ENCODE measurements at places on chromosomes 1 and 21. TPM values are rescaled to one million over a fixed set of nuclear protein-coding genes. Genes with fewer than 3 reads are reported as not detected.

- H3K36me3 ChIP-seq = no peaks in the 10 kb centered on the region
- no peak overlapping the region for H3K27ac ChIP-seq
These were observed 481.7 kb upstream of the NR5A2 start for GRCh38 chr1:199545780-199546179.

DNA sequence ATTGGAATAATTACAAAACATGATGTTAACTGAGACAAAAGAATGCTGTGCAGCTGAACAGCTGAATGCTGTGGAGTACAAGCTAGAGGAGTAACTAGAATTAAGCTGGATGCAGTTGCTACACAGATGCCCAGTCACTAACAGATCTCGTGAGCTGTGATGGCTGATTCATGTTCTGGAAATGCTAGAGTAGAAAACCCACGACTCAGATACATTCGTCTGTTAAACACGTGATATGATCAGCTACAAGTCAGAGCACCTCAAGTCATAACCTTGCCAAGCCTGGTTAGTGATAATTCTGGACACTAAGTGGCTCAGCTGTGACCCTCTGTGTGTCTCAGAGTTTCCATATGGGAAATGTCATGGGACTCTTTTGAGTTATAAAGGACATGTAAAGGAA, 89.7 kb upstream of the ESRRG start:
- no peaks in the 10 kb centered on the region for H3K36me3 ChIP-seq
- H3K4me3 ChIP-seq = no peak overlapping the region
- no peaks in the 10 kb centered on the region for H3K4me1 ChIP-seq

DNA sequence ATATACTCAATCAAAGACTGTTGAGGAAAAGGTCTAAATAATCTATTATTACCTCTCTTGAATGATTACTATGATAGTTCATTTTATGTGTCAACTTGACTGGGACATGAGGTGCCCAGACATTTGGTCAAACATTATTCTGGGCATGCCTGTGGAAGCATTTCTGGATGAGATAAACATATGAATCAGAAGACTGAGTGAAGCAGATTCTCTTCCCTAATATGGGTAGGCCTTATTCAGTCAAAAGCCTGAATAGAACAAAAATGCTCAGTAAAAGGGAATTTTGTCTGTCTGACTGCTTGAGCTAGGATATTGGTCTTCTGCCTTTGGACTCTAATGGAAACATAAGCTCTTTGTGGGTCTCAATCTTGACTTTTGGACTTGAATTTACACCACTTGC, 73.3 kb upstream of the SOX13 start:
- DNase-seq = no peak
- H3K27ac ChIP-seq = no peak overlapping the region
- no peaks in the 10 kb centered on the region for H3K4me1 ChIP-seq
- H3K4me3 ChIP-seq = no peak overlapping the region
- H3K36me3 ChIP-seq = no peaks in the 10 kb centered on the region

GRCh38 chr1:20896826-20897225, 109.7 kb upstream of the HP1BP3 start:
- H3K4me1 ChIP-seq = no peaks in the 10 kb centered on the region
- H3K4me3 ChIP-seq = no peak overlapping the region
- no peaks in the 10 kb centered on the region for H3K36me3 ChIP-seq
- H3K27ac ChIP-seq = no peak overlapping the region
- no peak for DNase-seq

GRCh38 chr1:87872189-87872588, 543.5 kb downstream of the LMO4 start:
- no peak for DNase-seq
- H3K4me1 ChIP-seq = peaks cover 10% of the 10 kb centered on the region
- H3K36me3 ChIP-seq = no peaks in the 10 kb centered on the region
- H3K27ac ChIP-seq = peak overlapping the region; percentile 70
- no peak overlapping the region for H3K4me3 ChIP-seq

DNA sequence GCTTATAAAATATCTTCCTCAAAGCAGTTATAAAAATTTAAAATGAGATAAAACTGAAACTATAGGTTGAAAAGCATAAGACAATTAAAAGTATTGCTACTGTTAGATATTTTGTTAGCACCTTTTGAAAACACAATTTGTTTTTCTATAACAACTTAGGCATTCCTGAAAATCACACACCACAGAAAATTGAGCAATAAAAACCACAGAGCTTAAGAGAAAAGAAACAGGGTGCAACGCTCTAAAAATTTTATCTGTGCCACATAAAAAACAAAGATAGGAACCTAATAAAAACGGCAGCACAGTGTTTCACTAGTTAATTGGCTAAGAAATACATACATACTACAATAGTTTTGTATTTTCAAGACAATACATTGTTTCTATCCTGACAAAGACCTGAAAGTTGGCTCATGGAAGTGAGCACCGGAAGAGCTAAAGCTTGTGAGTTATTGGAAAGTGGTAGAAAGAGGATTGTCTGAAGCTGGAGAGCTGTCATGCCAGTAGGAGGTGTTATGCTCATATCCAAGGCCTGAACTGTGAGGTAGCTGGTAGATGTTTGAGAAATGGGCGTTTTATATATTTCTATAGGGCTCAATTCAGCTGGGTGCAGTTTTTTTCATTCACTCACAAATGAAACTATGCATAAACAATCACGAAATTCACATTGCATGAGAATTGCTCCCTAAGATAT, 45.8 kb downstream of the RGS7 start:
- no peak for DNase-seq
- H3K36me3 ChIP-seq = no peaks in the 10 kb centered on the region
- no peaks in the 10 kb centered on the region for H3K4me1 ChIP-seq
- no peaks in the 10 kb centered on the region for H3K27me3 ChIP-seq
- H3K27ac ChIP-seq = no peak overlapping the region
- no peak overlapping the region for H3K4me3 ChIP-seq

- peaks cover 49% of the 10 kb centered on the region for H3K4me1 ChIP-seq
- peak overlapping the region; percentile 54 for H3K4me3 ChIP-seq
- no peaks in the 10 kb centered on the region for H3K36me3 ChIP-seq
- H3K27ac ChIP-seq = peak overlapping the region; percentile 87
- DNase-seq = peak; percentile 76
These were observed 4.2 kb downstream of the THEMIS2 start for GRCh38 chr1:27876341-27877114.

GRCh38 chr1:3788756-3789420, 7.4 kb downstream of the LRRC47 start:
- no peaks in the 10 kb centered on the region for H3K27me3 ChIP-seq
- no peak for DNase-seq
- peaks cover 59% of the 10 kb centered on the region for H3K4me1 ChIP-seq
- H3K4me3 ChIP-seq = no peak overlapping the region

DNA sequence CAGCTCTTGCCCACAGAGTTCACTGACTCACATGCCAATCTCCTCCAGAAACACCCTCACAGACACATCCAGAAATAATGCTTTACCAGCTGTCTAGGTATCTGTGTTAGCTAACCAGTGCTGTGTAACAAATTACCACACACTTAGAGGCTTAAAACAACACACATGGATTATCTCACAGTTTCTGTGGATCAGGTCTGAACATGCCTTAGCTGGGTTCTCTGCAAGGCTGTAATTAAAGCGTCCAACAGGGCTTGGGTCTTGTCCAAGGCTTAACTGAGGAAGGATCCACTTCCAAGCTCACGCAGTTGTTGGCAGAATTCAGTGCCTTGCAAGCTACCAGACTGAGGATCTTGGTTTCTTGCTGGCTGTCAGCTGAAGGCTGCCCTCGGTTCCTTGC, 92.5 kb upstream of the RGS4 start:
- H3K4me3 ChIP-seq = no peak overlapping the region
- no peaks in the 10 kb centered on the region for H3K4me1 ChIP-seq
- H3K36me3 ChIP-seq = no peaks in the 10 kb centered on the region
- H3K27ac ChIP-seq = no peak overlapping the region
- no peaks in the 10 kb centered on the region for H3K27me3 ChIP-seq

DNA sequence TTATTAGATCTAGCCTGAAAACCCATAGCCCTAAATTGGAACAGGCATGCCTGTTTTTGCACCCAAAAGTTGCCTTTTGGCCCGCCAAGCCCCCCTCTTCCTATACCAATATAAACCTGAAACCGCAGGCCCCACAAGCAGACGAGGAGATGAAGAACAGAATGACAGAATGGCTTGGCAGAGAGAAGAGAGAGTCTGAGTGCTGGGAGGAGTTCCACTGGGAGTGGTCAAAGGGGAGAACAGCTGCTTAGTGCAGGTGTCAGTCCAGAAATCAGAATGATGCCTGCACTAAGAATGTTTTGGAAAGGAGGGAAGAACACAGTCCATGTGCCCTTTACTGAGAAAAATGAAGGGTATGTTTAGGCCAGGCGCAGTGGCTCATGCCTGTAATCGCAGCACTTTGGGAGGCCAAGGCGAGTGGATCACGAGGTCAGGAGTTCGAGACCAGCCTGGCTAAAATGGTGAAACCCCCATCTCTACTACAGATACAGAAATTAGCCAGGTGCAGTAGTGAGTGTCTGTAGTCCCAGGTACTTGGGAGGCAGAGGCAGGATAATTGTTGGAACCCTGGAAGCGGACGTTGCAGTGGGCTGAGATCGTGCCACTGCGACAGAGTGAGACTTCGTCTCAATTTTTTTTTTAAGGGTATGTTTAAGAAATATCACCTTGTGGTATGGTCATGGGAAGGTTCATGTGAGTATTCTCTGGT, 9.4 kb downstream of the DYRK1A start:
- H3K27me3 ChIP-seq = no peaks in the 10 kb centered on the region
- no peak for DNase-seq
- no peak overlapping the region for H3K27ac ChIP-seq
- no peaks in the 10 kb centered on the region for H3K36me3 ChIP-seq
- peaks cover 100% of the 10 kb centered on the region for H3K4me1 ChIP-seq

GRCh38 chr1:7558921-7559869, 211.9 kb upstream of the VAMP3 start:
- peak; percentile 70 for DNase-seq
- H3K27me3 ChIP-seq = no peaks in the 10 kb centered on the region
- H3K36me3 ChIP-seq = no peaks in the 10 kb centered on the region
- H3K27ac ChIP-seq = no peak overlapping the region
- H3K4me1 ChIP-seq = no peaks in the 10 kb centered on the region

DNA sequence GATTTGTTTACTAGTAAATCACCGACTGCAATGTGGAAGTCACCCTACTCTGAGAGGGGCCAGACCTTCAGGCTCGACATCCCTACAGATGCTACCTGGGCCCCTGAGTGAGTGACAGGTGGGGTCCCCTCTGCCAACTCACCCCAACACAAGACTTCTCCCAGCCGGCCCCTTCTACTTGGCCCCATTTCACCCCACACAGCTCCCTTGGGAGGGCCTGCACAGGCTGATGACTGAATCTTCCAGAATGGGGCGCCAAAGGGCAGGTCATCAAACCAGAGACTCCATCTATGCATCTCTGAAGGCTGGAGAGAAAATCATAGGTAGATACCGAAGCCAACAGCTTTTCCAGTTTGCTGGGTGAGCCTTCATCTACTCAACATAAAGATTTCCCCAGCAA, 9.4 kb upstream of the S100A8 start:
- H3K27ac ChIP-seq = no peak overlapping the region
- H3K36me3 ChIP-seq = no peaks in the 10 kb centered on the region
- no peak overlapping the region for H3K4me3 ChIP-seq
- peaks cover 1% of the 10 kb centered on the region for H3K27me3 ChIP-seq
- H3K4me1 ChIP-seq = no peaks in the 10 kb centered on the region

- no peaks in the 10 kb centered on the region for H3K27me3 ChIP-seq
- H3K27ac ChIP-seq = no peak overlapping the region
- DNase-seq = no peak
- peaks cover 91% of the 10 kb centered on the region for H3K36me3 ChIP-seq
- no peak overlapping the region for H3K4me3 ChIP-seq
These were observed 88.3 kb upstream of the TMEM51 start for GRCh38 chr1:15065291-15065690.

- H3K27me3 ChIP-seq = no peaks in the 10 kb centered on the region
- no peak overlapping the region for H3K4me3 ChIP-seq
- DNase-seq = no peak
- no peaks in the 10 kb centered on the region for H3K36me3 ChIP-seq
- peaks cover 7% of the 10 kb centered on the region for H3K4me1 ChIP-seq
- no peak overlapping the region for H3K27ac ChIP-seq
These were observed 108.5 kb upstream of the HOOK1 start for GRCh38 chr1:59706303-59706599.

- DNase-seq = no peak
- H3K4me1 ChIP-seq = peaks cover 49% of the 10 kb centered on the region
- peak overlapping the region; percentile 83 for H3K27ac ChIP-seq
- no peaks in the 10 kb centered on the region for H3K27me3 ChIP-seq
- no peak overlapping the region for H3K4me3 ChIP-seq
These were observed 7.0 kb downstream of the NOL9 start for GRCh38 chr1:6547301-6547700.

The SPAG17 gene
- 0.91 TPM for total RNA-seq

The KIAA0040 gene
- total RNA-seq = 60.6 TPM

The AMY2A gene
- 1.2 TPM for total RNA-seq

The OR6N1 gene
- not detected for total RNA-seq

The CFHR4 gene
- total RNA-seq = 0.40 TPM

The ADCY10 gene
- not detected for total RNA-seq

The GPR52 gene
- total RNA-seq = 6.2 TPM

The CD244 gene
- total RNA-seq = 25.7 TPM

The PARS2 gene
- total RNA-seq = 3.4 TPM

The HHAT gene
- 5.4 TPM for total RNA-seq

The KRTCAP2 gene
- 136 TPM for total RNA-seq
